ENCODE measurements at places on chromosomes 1 and 21. TPM values are rescaled to one million over a fixed set of nuclear protein-coding genes. Genes with fewer than 3 reads are reported as not detected.

GRCh38 chr1:73623946-73624345 is 574.0 kb downstream of the LRRIQ3 start:
- H3K27ac ChIP-seq, result no peak overlapping the region
- no peak overlapping the region for H3K4me3 ChIP-seq
- no peak for DNase-seq
- no peaks in the 10 kb centered on the region for H3K4me1 ChIP-seq
- no peaks in the 10 kb centered on the region for H3K27me3 ChIP-seq

GRCh38 chr1:51969038-51969705 is 21.3 kb downstream of the RAB3B start:
- no peak overlapping the region for H3K4me3 ChIP-seq
- no peak for DNase-seq
- no peaks in the 10 kb centered on the region for H3K36me3 ChIP-seq
- peaks cover 4% of the 10 kb centered on the region for H3K4me1 ChIP-seq
- H3K27me3 ChIP-seq, result peaks cover 2% of the 10 kb centered on the region
- no peak overlapping the region for H3K27ac ChIP-seq

GRCh38 chr21:43273016-43273707 is 104.4 kb downstream of the CRYAA start:
- no peak overlapping the region for H3K27ac ChIP-seq
- no peak overlapping the region for H3K4me3 ChIP-seq
- H3K4me1 ChIP-seq, result peaks cover 2% of the 10 kb centered on the region
- no peak for DNase-seq

CD5L gene
- not detected for total RNA-seq

- no peaks in the 10 kb centered on the region for H3K27me3 ChIP-seq
- H3K4me1 ChIP-seq, result peaks cover 4% of the 10 kb centered on the region
- H3K27ac ChIP-seq, result no peak overlapping the region
Observed at GRCh38 chr1:216221260-216221700, 202.0 kb downstream of the USH2A start.
